ENCODE measurements at places on chromosomes 2 and 18.

DNA sequence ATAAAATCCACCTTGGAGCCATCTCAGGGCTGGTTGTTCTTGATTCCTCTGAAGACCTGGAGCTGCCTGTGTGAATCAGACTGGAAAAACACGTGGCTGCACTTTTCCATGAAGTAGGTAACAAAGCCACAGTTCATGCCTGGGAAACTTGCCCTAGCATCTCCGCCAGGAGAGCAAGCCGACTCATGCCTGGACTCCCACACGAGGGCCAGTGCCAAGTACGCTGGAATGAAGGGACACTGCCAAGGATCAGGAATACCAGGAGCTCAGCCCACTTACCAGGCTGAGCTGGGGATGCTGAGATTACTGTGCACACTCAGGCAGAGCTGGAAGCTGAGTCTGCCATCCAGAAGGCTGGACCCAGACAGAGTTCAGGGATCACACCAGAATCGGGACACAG is 10.9 kb upstream of the FHL2 start:
- DNase-seq = no peak

- no peak for DNase-seq
Observed at GRCh38 chr18:79333046-79333445, 62.7 kb upstream of the NFATC1 start.

DNA sequence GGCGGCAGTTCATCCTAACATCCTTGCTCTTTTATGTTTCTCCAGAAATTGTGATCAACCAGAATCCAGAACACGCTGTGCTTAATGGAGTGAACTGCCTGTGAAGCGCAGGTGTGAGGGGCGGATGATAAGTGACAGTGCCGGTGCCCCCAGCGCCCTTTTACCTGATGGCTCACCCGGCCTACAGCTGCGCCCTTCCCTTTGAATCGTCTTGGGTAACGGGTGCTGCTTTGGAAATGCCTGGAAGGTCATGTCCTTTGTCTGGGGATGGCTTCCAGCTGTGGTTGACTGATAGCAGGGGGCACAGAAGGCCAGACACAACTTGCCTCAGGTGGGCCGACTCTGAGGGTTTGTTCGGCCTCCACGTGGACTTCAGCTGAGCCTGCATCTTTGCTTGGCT is 119.4 kb downstream of the LPIN1 start:
- DNase-seq = no peak

- no peak for DNase-seq
Observed at GRCh38 chr2:207871911-207872310, 102.2 kb upstream of the FZD5 start.

- no peak for DNase-seq
Observed at GRCh38 chr2:66782780-66783361, 347.9 kb downstream of the MEIS1 start.

DNA sequence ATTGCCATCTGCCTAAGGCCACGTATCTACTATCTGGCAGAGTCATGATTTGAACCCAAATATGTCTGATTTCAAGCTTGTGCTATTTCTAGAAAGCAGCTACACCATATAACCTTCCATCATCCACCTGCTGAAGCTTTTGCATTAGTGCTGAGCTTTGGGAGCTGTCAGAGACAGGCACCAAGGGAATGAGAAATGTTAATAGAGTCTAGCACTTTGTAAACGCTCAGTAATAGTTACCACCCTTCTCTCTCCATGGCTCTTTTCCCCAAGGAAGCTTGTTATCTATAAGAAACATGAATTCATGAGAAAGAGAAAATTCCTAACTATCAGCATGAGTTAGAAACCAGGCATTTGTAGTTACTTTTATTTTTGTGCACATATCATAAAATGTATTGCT is 151.5 kb downstream of the CPS1 start:
- DNase-seq = no peak

GRCh38 chr2:238881353-238882081 is 33.6 kb downstream of the TWIST2 start:
- DNase-seq = no peak

DNA sequence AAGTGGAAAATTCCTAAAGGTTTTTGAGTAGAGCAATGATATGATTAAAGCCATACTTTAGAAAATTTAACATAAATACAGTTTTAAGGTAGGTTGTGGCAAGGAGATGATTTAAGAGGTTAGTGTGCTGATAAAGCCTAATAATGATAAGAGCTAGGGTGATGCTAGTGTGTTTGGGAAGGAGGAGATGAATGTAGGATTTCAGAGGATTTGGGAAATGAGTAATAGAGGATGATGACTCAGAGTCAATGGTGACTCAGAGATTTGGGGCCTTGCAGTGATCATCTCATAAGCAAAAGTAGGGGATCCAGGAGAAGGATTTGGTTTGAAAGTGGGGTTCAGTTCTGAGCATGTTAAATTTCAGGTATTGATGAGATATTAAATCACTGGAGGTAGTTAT is 23.3 kb downstream of the STAMBP start:
- DNase-seq = no peak

GRCh38 chr2:24163186-24163585 is 11.7 kb upstream of the FAM228A start:
- no peak for DNase-seq

GRCh38 chr2:4336864-4337263 is 633.5 kb downstream of the DCDC2C start:
- no peak for DNase-seq

GRCh38 chr2:119809339-119810048 is 49.8 kb downstream of the PTPN4 start:
- no peak for DNase-seq

DNA sequence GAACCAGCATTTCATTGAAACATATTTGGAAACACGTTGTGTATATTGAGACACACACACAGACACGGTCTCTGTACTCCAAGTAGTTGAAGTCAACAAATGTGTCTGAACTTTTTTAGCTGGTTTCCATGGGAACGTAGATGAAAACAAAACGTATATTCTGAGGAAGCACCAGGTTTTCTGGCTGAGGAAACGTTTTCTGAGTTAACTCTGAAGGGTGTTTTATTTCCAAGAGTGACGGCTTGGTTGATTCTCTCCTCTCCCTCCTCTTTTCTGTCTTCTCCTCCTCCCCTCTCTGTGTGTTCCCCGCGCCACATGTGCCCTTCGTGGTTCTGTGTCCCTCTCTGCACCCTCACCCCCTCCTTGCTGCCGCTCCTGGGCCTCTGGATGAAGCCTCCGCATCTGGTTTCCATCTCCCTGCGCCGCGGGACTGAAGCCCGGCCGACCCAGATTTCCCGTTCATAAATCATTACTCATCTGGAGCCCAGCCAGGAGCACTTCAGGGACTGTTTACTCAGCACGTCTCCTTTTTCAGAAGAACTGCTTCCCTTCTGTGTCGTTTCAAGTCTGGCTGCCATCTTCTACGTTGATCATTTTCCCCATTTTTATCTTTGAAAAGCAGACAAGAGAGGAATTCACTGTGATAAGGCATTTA is 122.7 kb downstream of the COL6A3 start:
- peak; percentile 3 for DNase-seq

DNA sequence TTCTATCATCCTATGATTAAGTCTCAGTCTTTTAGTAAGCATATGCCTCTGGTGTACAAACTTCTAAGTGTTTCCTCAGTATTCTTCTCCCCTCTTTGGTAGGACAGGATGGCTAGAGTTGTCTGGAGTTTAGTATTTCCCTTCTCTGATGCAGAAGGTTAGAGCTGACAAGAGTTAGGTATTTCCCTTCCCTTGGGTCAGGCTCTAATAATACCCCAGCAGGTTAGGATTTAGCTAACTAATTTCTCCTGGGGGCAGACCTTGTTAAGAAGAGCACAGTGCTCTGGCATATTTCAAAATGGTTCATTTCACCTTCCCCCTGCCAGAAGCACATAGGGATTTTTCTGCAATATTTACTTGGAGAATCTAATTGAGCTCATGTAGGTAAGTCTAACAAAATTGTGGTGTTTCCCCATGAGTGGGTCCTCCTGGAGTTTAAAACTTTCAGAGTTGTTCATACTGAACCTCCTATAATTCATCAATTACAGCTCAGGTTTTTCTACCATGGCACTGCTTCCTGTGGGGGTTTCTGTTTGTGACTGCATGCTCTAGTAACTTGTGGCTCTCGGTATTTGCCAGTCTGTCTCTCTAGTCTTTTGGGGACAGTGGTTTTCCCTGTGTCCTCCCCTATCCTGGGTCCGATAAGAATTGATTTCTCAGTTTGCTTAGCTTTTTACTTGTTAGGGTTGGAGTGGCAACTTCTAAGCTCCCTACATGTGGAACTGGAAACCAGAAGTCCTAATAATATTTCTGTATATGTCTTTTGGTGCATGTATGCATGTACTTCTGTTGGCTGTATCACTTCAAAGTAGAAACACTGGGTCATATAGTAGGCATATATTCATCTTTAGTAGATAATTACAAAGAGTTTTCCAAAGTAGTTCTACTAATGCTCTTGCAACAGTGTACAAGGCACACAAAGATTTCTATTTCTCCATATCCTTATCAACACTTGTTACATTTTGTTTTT is 77.7 kb downstream of the GDF7 start:
- DNase-seq = no peak

- no peak for DNase-seq
Observed at GRCh38 chr18:75221397-75221796, 10.8 kb downstream of the TSHZ1 start.

DNA sequence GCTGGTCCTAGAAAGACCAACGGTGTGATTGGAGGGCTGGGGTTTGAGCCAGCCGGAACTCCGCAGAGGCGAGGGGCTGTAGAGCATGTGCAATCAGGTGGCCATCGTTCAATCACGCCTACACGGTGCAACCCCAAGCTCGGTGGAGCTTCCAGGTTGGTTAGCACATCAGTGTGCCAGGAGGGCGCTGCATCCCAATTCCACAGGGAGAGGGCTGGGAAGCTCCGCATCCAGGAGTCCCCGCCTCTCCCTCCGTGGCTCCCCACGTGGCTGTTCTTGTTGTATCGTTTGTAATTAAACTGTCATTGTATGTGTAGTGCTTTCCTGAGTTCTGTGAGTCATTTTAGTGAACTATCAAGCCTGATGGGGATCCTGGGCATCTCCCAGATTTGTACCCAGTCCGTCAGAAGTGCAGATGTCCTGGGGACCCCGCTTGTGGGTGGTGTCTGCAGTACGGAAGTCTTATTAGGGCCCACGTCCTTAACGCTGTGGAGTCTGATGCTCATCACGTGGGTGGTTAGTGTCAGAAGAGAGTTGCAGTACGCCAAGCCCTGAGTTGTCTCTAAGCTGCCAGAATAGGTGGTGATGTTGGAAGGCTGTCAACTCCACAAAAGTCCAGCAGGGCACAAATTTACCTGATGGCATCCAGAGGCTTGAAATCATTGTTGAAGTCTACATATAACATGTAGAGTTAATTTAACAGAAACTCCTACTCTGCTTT is 20.6 kb upstream of the AMMECR1L start:
- no peak for DNase-seq

GRCh38 chr2:203830304-203831055 is 37.1 kb upstream of the CTLA4 start:
- DNase-seq = peak; percentile 33

DNA sequence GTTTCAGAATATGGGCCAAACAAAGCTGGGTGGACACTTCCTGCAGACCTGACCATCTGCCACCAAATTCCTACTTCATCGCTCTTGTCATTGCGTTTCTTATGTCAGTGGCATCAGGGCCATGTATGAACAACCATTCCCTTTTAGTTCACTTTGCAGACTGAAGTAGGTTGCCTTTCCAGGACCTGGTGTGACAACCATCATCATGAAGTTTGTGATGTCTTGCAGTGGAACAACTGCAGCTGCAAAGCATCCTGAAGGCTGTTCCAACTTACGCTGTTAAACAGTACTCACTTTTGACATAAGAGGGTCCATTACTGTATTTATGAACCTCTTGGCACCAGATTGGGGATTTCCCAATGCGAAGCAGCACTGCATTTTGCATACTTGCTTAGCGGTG is 511.6 kb downstream of the ARHGAP15 start:
- DNase-seq = no peak

DNA sequence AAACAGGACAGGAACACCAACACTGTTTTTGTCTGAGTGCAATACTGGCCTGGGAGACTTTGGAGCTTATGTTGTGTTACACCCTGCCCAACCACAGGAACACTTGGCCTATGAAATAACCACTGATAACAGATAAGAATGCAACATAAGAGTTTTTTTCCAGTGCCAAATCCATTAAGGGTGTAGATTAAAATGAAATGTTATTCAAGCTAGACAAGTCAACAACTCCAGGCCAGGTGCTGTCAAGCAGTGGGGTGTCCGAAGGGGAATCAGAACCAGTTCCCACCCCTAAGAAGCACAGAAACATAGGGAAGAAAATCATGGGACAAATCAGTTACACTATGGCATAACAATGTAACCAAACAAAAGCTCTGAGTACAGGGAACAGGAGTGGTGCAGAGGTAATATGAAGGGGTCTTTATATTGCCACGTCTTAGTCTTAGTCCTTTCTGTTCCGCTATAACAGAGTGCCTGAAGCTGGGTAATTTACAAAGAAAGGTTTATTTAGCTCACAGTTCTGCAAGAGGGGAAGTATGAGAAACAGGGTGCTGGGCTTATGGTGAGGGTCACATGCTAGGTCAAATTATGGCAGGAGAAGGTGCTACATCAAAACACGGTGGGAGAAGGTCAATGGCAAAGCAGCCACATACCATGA is 3.8 kb downstream of the AFG3L2 start:
- DNase-seq = no peak

- no peak for DNase-seq
Observed at GRCh38 chr18:70078106-70078505, 127.4 kb downstream of the RTTN start.

- DNase-seq = no peak
Observed at GRCh38 chr2:168526641-168527040, 70.6 kb downstream of the CERS6 start.

GRCh38 chr2:1494906-1495305 is 81.6 kb downstream of the TPO start:
- DNase-seq = no peak

- DNase-seq = peak; percentile 85
Observed at GRCh38 chr2:112749755-112750559, 14.5 kb downstream of the CKAP2L start.

DNA sequence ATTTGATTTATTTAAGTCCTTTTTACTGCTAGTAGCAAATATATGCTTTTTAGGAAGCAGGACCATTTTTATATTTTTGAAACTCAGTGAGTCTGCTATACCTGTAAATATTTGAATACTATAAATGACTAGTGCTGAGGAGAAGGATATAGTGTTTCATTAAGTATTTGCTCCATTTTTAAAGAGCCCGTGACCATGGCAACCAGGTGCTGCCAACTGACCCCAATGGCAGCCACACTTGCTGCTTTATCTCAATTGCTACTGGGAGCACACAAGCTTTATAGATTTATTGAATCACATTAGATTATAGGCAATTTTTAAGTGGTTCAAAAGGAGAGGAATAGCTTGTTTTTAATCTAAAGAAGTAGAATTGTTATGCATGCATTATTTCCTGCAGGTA is 142.0 kb downstream of the SCG2 start:
- DNase-seq = no peak
